ENCODE measurements at places on chromosomes 16 and 17.
A peak's percentile ranks its signal among the peaks of the same experiment; 100 is the strongest.

DNA sequence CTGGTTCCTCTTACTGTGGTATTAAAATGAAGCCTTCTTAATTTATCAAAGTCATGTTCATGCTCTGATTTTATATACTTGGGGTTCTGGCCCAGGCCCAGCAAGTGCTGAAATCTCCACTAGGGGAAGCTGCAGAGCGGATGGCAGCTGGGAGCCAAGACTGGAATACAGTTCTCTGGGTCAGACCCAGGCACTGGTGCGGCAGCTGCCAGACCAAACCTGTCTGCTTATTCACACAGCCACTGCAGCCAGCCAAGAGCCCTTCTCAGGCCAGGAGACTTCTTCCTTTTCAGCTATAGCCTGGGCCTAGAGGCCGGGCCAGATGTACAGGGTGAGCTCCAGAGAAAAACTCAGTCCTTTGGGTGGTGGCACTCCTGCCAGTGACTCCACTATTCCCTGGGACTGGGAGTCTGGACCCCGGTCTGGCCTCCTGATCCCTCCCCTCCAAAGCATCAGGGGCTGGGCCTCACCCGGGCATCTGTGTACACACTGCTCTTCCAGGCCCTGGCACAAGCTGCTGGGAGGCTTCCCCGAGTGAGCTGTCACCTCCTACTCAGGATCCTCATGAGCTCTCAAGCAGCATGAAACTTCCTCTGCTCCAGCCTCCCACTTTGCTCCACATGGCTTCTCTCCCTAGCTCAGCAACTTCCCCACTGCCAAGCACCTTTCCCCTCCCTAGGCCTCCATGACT, 24.4 kb downstream of the ATP6V0D1 start:
- no peak for DNase-seq

DNA sequence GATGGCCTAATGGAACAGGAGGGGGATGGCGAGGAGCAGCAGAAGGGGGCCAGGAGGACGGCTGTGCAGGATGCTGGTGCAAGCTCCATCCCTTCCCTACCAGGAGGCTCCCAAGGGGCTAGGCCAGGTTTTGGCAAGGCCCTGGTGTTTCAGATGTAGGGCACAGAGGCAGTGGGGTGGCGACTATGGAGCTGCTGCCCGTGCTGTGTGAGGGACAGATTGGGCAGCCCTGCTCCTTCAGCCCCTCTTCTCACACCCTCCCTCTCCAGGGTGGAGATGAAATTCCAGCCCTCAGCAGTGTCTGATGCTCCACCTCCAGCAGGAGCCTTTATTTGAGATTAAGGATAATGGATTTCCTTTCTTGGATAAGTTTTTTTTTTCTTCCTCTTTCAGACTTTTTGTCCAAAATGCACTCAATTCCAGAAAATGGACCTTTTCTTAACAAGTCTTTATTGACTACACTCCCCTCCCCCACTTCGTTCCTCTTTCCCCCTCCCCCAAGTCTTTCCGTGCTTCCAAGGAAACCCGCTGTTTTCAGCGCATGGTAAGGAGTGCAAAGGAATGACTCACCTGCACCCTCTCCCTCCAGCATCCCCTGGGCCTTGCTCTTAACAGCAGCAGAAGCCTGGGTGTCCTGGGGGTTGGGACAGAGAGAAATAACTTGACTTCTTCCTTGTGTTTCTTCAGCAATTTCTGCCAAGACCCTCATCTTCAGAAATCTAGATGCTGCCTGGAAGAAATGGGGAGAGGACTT, 95.2 kb downstream of the CCDC182 start:
- no peak for DNase-seq

- DNase-seq = peak; percentile 8
Observed at GRCh38 chr17:11935734-11936406, 61.4 kb downstream of the ZNF18 start.

- DNase-seq = no peak
Observed at GRCh38 chr16:64892835-64893785, 228.8 kb downstream of the CDH11 start.

GRCh38 chr16:85005285-85006069, 5.9 kb downstream of the ZDHHC7 start:
- no peak for DNase-seq
